ENCODE measurements at places on chromosomes 13 and 19. TPM values are rescaled to one million over a fixed set of nuclear protein-coding genes. Genes with fewer than 3 reads are reported as not detected.

DNA sequence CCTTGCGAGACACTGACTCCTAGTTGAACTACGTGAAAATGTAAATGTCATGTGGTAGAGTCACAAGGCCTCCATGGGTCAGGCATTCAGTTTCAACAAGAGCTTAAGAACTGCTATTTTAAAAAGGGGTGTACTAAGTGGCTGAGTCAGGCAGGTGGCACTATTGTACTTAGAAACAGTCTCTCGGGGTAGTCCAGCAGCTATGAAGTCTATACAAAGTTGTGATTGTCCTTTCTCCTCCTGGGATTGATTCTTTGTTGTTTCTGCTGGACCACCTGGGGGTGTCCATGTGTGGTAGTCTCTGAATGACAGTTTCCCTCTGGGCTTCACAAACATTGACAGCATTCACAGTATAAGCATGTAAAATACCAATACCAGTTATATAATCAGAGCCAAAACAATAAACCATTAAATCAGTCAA is 33.0 kb downstream of the UGGT2 start:
- no peak for DNase-seq

- no peak for DNase-seq
Observed at GRCh38 chr19:41705393-41706174, 2.8 kb upstream of the CEACAM5 start.

GRCh38 chr13:58429917-58430316 is 798.4 kb downstream of the PCDH17 start:
- DNase-seq: no peak

DNA sequence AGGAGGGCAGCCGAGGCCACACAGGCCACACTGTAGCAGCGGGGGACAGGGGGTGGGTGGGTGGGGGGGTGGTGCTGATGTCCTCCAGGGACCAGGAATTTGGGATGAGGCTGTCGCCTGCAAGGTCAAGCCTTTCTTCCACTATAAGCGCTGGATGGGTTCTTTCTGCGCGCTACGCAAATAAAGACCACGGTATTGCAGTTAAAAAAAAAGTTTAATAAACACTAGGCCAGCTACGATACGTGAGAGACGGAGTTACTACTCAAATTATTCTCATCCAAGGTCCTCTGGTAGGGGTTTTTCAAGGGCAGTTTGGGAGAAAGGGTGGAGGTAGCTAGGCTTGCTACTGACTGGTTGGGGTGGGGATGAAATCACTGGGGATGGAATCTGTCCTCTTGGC is 508 bp upstream of the ZNF44 start:
- no peak for DNase-seq

DNA sequence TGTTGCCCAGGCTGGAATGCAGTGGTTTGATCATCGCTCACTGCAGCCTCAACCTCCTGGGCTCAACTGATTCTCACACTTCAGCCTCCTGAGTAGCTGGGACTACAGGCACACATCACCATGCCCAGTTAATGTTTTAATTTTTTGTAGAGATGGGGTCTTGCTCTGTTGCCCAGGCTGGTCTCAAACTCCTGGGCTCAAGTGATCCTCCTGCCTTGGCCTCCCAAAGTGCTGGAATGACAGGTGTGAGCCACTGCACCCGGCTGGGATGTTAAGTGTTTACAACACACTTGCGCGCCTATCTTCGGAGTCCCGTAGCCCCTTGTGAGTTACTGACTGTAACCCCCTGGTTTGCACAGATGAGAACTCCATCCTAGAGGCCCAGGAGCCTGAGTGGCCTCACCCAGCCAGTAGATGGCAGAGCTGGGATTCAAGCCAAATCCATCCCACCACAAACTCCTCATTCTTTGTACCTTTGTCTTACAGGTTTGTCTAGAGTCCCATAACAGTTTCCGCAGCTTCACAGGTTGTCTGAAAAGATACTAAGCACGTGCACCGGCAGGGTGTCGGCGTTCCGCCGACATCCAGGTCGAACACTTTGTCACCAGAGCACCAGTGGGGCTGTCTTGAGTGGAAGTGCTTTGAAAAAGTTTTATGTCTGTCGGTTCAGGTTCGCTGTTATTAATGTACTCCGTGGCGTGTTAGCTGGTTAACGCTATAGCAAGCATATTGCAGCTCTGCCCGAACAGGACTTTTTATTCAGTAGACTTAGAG is 14.7 kb downstream of the MAG start:
- no peak for DNase-seq

- no peak for DNase-seq
Observed at GRCh38 chr19:43715776-43716175, at the start of gene IRGC. Gene IRGC (plus strand): TSS chr19:43716076. CDS start chr19:43718559, 2,483 bp downstream.

- no peak for DNase-seq
Observed at GRCh38 chr19:44816301-44816700, 7.4 kb downstream of the BCAM start.

GRCh38 chr13:26497968-26498511 is 59.4 kb upstream of the WASF3 start:
- no peak for DNase-seq

- DNase-seq: no peak
Observed at GRCh38 chr19:12899891-12900518, 9.0 kb downstream of the GCDH start.

DNA sequence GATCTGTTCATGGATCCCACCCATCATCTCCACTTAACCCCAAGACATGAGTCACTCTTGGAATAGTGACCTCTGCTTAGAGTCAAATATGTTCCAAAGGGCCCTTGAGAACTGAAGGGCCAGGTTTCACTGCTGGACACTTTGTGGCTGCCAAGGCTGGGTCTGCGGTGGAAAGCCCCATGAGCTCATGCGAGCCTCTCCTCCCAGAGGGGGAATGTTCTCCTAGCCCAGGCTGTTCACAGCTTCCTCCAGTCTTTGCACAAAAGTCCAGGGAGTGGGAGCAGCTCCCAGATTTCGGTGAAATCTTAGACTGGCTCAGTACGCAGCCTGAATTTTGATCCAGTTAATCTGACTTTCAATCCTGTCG is 732 bp upstream of the DCLK1 start:
- no peak for DNase-seq

FCER2 gene
- total RNA-seq: 44.6 TPM

SIGLEC10 gene
- 104 TPM for total RNA-seq

THSD8 gene
- not detected for total RNA-seq

NTN5 gene
- 1.7 TPM for total RNA-seq

CAB39L gene
- total RNA-seq: 7.0 TPM

OR7G1 gene
- total RNA-seq: not detected

MBD3L2 gene
- not detected for total RNA-seq

KLK8 gene
- not detected for total RNA-seq

CLEC11A gene
- total RNA-seq: 7.2 TPM

CYP4F3 gene
- total RNA-seq: 28.3 TPM

AZU1 gene
- 9.6 TPM for total RNA-seq

Measured in spleen (tissue), 13 donors.